Testis (tissue), 5 donors: ENCODE measurements at places on chromosomes 5 and 9. TPM values are rescaled to one million over a fixed set of nuclear protein-coding genes. Genes with fewer than 3 reads are reported as not detected.

- peak; percentile 43 for DNase-seq
Observed at GRCh38 chr5:80711938-80712337, 57.2 kb upstream of the DHFR start.

GRCh38 chr9:71875345-71875744 lies 35.6 kb downstream of the ABHD17B start:
- no peak for DNase-seq

DNA sequence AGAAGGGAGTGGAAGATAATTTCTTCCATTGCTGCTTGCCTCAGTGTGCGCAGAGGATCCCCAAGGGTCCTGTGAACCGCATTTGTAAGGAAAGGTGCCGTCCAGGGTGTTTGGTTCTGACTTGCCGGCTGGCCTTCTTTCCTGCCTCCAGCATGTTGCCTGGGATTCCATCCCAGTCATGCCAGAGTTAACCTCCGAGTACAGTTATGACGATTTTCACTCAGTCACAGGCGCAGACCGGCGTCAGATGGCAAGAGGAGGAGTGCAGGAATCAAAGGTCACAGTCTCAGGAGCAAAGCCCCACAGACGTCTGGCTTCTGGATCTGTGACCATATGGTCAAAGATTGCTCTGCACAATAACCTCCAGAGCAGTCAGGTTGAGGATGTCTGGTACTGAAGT lies 5.9 kb upstream of the GADD45G start:
- DNase-seq: no peak

DNA sequence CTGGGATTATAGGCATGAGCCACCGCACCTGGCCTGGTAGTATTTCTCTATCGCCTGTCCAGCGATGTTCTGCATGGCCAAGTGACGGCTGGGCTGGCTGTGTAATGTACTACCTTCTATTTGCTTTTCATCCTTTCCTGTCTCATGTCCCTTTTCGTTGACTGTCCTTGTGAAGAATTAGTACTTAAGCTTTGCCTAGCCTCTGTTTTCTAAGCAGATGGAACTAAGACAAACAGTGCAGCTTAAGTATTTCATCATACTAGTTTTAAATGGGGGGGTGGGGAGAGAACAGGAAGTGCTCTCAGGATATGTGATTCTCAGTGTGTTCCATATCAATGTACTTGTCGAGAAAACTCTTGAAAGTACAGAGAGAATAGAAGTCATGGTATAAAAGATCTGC lies 31.7 kb upstream of the CCL21 start:
- no peak for DNase-seq

DNA sequence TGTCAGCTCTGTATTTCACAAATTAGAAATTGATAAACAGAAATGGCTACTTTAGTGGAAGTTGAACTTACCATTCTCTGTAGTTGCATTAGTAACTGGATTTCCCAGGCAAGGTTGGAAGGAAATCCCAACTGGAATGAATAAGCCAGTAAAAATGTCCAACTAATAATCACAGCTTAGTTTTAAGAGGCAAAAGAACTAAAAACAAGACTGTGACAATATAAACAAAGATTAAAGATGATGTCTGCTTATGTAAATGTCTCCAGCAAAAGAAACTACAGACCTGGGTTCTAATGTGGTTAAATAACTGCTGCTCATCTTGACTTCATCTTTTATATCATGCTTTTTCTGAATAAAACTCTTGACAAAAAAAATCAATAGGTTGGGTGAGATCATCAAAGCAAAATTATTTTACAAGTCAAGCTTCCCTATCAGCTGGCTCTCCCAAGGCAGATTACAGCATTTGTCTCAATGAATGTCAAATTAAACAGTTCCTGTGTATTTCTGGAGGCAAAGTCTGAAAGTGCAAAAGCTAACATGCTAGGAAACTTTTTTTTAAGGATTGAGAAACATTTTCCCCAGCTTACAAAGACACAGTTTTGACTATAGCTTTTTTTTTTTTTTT lies 62.3 kb upstream of the HMHB1 start:
- no peak for DNase-seq

DNA sequence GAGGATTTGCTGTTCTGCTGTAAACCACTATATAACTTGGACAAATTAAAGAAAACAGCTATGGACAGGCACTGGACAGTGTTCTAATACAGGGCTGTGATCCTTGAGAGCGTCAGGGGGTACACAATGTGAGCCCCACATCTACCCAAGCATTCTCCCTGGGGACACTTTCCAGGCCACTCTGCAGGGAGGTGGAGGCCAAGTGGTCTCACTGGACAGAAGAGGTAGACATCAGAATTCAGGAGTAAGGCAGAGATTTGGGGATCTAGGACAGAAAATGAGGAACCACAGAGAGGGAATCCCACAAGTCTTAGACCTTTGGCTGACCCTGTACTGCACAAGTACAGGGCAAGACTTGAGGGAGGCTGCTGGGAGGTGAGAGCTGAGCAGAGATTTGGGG lies 3.8 kb upstream of the IGFBPL1 start:
- DNase-seq: no peak

Gene ADAM19
- polyA plus RNA-seq: 3.1 TPM

Gene CCNJL
- 23.6 TPM for polyA plus RNA-seq

Gene HNRNPH1
- polyA plus RNA-seq: 395 TPM

Gene ACOT12
- 0.44 TPM for polyA plus RNA-seq
